Cardiac muscle cell (in vitro differentiated cells and primary cell): ENCODE measurements at places on chromosomes 13 and 19. TPM values are rescaled to one million over a fixed set of nuclear protein-coding genes. Genes with fewer than 3 reads are reported as not detected.

DNA sequence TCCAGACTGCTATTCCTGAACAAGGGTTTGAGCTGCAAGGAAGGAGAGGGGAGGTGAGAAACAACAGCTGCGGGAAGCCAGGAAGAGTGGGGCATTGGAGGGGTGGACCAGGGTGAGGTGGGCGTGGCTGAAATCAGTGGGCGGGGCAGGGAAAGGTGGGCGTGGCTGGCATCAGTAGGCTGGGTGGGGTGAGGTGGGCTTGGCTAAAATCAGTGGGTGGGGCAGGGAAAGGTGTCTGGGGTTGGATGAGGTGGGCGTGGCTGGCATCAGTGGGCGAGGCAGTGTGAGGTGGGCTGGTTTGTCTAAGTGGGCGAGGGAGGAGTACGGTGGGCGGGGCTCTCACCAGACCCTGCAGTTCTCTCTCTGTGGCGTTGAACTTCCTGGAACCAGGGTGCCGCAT, 87.6 kb downstream of the MUC16 start:
- no peak overlapping the region for H3K4me3 ChIP-seq
- H3K27me3 ChIP-seq = no peaks in the 10 kb centered on the region
- no peaks in the 10 kb centered on the region for H3K36me3 ChIP-seq
- no peak for DNase-seq

- H3K4me1 ChIP-seq = no peaks in the 10 kb centered on the region
- no peaks in the 10 kb centered on the region for H3K36me3 ChIP-seq
- H3K4me3 ChIP-seq = no peak overlapping the region
- DNase-seq = no peak
- H3K27ac ChIP-seq = no peak overlapping the region
Observed at GRCh38 chr13:26651234-26651633, 93.8 kb downstream of the WASF3 start.

DNA sequence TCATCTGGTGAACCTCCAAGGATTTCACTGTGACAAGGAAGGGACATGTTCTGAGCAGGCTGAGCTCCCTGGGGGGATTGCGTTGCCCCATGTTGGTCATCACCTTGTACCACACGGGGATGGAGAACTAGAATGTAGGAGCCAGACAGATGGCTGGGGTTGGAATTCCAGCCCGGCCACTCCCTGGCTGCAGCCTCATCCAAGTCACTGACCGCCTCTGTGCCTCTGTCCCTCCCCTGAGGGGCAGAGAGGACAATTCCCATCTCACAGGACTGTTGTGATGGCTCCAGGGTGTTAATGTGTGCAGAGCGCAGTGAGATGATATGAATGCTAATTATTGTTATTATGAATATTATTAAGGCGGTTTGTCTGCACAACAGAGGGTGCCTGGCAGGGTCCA, 24.1 kb downstream of the ADGRL1 start:
- H3K27ac ChIP-seq = no peak overlapping the region
- no peaks in the 10 kb centered on the region for H3K36me3 ChIP-seq
- H3K4me1 ChIP-seq = no peaks in the 10 kb centered on the region

DNA sequence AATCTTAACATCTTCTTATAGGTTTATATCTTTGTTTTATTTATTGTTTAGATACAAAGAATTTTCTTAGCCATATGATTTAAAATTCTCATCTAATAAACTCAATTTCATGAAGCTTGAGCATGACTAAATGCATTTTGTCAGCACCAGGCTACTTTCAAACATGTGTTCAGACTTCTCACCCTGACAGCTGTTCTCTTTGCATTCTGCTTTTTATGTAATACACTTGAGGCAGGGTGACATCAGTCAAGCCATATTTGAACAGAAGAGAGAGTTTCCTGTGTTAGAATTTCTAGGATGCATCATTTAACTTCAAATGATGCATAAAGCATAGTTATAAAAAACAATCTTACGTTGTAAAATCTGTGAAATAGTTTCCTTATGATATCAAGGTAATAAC, 1295.1 kb upstream of the PCDH20 start:
- no peak overlapping the region for H3K4me3 ChIP-seq
- no peaks in the 10 kb centered on the region for H3K36me3 ChIP-seq
- no peaks in the 10 kb centered on the region for H3K4me1 ChIP-seq
- H3K27me3 ChIP-seq = no peaks in the 10 kb centered on the region

GRCh38 chr13:101127741-101128353, 288.5 kb downstream of the NALCN start:
- no peaks in the 10 kb centered on the region for H3K27me3 ChIP-seq
- H3K4me3 ChIP-seq = no peak overlapping the region
- peak; percentile 62 for DNase-seq

DNA sequence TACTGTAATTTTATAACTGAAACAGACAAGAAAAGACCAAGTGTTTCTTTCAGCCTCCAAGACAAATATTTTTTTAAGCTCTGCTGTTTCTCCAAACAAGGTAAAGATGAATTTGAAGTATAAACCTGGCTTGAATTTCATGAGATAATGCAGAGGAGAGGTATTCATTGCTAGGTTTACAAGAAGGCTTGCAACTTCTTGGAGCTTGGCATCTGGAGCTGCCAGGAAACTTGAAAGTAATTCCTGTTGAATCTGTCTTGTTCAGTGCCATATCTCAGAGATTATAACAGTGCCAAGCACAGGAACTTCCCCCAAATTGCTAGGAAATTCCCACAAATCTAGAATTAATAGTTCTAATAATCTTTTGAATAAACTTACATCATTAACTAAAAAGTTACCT, 70.9 kb downstream of the CDK8 start:
- H3K27ac ChIP-seq = no peak overlapping the region
- H3K4me3 ChIP-seq = no peak overlapping the region
- H3K4me1 ChIP-seq = peaks cover 32% of the 10 kb centered on the region
- H3K27me3 ChIP-seq = no peaks in the 10 kb centered on the region
- H3K36me3 ChIP-seq = no peaks in the 10 kb centered on the region

GRCh38 chr13:58376775-58377174, 745.2 kb downstream of the PCDH17 start:
- H3K27me3 ChIP-seq = no peaks in the 10 kb centered on the region
- H3K4me1 ChIP-seq = no peaks in the 10 kb centered on the region
- H3K4me3 ChIP-seq = no peak overlapping the region
- no peaks in the 10 kb centered on the region for H3K36me3 ChIP-seq

DNA sequence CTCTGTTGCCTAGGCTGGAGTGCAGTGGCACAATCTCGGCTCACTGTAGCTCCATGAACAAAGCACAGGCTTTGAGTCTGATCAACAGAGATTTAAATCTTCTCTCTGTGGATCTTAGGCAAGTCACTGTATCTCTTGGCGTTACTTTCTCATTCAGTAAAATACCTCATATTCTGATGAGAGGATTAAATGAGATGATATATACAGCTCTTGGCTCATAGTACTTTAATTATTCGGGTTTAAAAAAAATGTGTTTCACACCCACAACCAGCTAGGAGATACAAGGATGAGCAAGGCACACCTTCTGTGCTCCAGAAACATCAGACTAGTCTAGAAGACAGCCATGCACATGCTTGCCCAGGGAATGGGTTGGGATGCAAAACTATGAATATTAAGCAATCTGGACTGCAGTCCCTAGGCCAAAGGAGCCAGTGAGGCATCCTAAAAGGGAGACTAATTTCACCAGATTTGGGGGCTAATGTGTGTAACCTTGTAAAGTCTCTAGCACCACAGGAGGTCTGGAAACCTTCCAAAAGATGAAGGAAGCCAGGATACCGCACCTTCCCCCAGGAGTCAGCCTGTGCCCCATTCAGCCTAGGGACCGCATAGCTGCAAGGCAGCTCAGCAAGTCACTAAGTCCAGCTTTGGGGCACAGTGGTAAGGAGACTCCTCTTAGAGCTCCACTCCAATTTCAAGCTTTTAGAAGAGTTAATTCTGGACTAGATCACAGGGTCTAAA, 2.5 kb downstream of the VPS36 start:
- no peak overlapping the region for H3K27ac ChIP-seq
- no peaks in the 10 kb centered on the region for H3K4me1 ChIP-seq
- H3K4me3 ChIP-seq = no peak overlapping the region
- no peak for DNase-seq

GRCh38 chr19:16419669-16420335, 52.0 kb downstream of the EPS15L1 start:
- no peaks in the 10 kb centered on the region for H3K27me3 ChIP-seq
- peaks cover 30% of the 10 kb centered on the region for H3K36me3 ChIP-seq
- peak; percentile 6 for DNase-seq
- peak overlapping the region; percentile 95 for H3K27ac ChIP-seq
- no peak overlapping the region for H3K4me3 ChIP-seq
- H3K4me1 ChIP-seq = peaks cover 31% of the 10 kb centered on the region

- H3K27ac ChIP-seq = no peak overlapping the region
- no peaks in the 10 kb centered on the region for H3K27me3 ChIP-seq
- DNase-seq = no peak
- no peak overlapping the region for H3K4me3 ChIP-seq
- no peaks in the 10 kb centered on the region for H3K4me1 ChIP-seq
Observed at GRCh38 chr13:35887115-35887666, 244.0 kb downstream of the DCLK1 start.

- no peak for DNase-seq
- peaks cover 11% of the 10 kb centered on the region for H3K4me1 ChIP-seq
- H3K36me3 ChIP-seq = peaks cover 58% of the 10 kb centered on the region
Observed at GRCh38 chr13:102868366-102868936, 22.6 kb downstream of the ERCC5 start.

DNA sequence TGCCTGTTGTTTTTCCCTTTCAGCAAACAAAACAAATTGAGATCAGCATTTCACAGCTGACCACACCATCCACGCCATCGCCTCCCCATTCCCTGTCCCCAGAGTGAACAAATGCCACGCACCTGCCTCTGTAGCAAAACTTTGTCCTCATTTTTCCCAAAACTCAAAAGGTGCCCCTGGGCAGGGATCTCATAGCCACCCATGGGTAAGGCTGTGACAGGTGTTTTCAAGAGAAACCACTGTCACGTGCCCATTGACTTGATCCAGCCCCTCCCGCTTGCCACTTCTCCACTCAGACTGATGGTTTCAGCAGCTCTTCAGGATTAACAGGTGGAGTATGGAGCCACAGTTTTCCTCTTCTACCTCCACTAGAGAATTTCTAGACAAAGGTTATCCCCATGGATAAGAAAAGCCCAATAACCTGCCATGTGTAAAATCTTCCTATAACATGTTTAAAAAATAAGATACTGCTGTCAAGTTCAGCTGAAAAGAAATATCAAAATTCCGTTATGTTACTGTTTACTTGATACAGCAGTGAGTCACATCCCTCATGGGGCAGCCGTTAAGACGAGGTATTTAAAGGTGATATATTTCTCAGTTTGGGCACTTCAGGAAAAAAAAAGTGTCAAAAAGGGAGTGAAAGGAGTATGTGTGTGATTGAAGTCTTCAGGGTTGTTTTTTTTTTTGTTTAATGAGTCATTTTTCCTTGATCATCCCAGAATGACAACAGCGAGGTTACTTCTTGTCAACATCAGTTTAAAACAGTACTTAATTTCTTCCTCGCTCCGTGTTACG, 63.5 kb upstream of the GPR183 start:
- H3K4me3 ChIP-seq = no peak overlapping the region
- peaks cover 9% of the 10 kb centered on the region for H3K36me3 ChIP-seq
- peaks cover 27% of the 10 kb centered on the region for H3K4me1 ChIP-seq
- DNase-seq = no peak

DNA sequence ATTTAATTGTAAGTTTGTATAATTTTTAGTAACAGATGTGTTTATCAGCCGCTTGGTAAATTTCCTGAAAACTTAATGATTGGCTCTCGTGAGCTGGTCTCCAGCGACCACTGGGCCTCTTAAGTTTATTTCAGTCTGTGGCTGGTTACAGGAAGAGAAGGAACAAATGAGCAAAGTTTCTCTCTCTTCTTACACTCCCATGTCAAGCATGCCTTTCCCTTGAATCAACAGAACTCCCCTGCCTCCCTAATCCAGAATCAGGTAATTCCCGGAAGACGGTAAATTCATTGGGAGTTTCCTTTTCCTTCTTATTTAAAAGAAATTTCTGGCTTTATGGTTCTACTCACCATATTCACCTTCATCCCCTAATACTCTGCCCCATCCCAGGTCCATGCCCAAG, 52.5 kb upstream of the POMP start:
- no peaks in the 10 kb centered on the region for H3K27me3 ChIP-seq
- H3K4me3 ChIP-seq = no peak overlapping the region
- no peaks in the 10 kb centered on the region for H3K4me1 ChIP-seq
- no peak overlapping the region for H3K27ac ChIP-seq

DNA sequence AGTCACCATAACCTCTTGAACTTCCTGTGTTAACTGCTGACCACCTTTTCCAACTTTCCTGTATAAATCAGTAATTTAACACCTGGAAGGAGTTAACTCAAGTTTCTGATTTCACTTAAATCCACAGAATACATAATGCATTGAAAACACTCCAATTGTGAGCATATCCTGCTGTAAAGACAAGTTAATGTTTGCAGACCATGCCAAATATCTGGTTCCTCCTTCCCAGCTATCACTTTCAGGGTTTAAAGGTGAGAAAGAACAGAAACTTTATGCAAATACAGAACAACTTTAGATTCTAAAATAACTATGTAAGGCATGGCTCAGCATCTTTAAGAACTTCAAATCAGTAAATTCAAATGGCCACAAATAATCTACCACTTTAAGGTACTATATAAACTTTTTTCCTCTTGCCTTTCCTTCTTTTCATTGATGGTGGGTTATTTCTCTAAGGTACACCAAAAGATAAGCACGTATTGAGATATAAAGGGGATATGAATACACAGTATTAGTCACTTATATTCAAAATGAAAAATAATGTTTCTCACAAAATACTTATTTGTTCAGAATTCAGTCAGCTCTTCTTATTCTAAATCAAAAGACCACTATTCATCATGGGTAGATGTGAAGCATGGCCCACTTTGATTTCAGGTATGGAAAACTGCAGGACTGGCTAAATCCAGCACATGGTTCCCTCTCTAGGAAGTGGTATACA, 6.6 kb upstream of the TPTE2 start:
- no peak for DNase-seq
- no peak overlapping the region for H3K27ac ChIP-seq
- no peaks in the 10 kb centered on the region for H3K4me1 ChIP-seq
- H3K27me3 ChIP-seq = no peaks in the 10 kb centered on the region
- no peaks in the 10 kb centered on the region for H3K36me3 ChIP-seq
- no peak overlapping the region for H3K4me3 ChIP-seq

GRCh38 chr19:45444318-45445041, 20.8 kb upstream of the ERCC1 start:
- DNase-seq = peak; percentile 94
- H3K27me3 ChIP-seq = no peaks in the 10 kb centered on the region
- peaks cover 17% of the 10 kb centered on the region for H3K4me1 ChIP-seq
- H3K4me3 ChIP-seq = peak overlapping the region; percentile 37
- no peaks in the 10 kb centered on the region for H3K36me3 ChIP-seq
- H3K27ac ChIP-seq = peak overlapping the region; percentile 86

- DNase-seq = no peak
- H3K4me3 ChIP-seq = no peak overlapping the region
- H3K27me3 ChIP-seq = no peaks in the 10 kb centered on the region
- no peak overlapping the region for H3K27ac ChIP-seq
- H3K4me1 ChIP-seq = no peaks in the 10 kb centered on the region
Observed at GRCh38 chr13:73870970-73871935, 263.0 kb downstream of the KLF12 start.

GRCh38 chr13:105936816-105937215, 598.6 kb downstream of the EFNB2 start:
- no peaks in the 10 kb centered on the region for H3K4me1 ChIP-seq
- no peaks in the 10 kb centered on the region for H3K36me3 ChIP-seq
- H3K27ac ChIP-seq = no peak overlapping the region

Gene ZNF112
- 5.8 and 15.5 TPM in 2 replicates for total RNA-seq

Gene SBK2
- 2.4 and 5.3 TPM in 2 replicates for total RNA-seq

Gene SIGLEC12
- not detected in 2 replicates for total RNA-seq

Gene ITGBL1
- total RNA-seq = not detected in 2 replicates

Gene SIAH3
- total RNA-seq = 2.2 and 3.9 TPM in 2 replicates

Gene VPS36
- total RNA-seq = 23.8 and 31.7 TPM in 2 replicates

Gene FCER2
- not detected in 2 replicates for total RNA-seq

Gene ZNF575
- total RNA-seq = 1.8 TPM in 1 of 2 replicates, not detected in the other

Gene LGALS7
- not detected in 2 replicates for total RNA-seq

Gene MCEMP1
- not detected in 2 replicates for total RNA-seq
